ENCODE measurements at places on chromosomes 12 and 14. TPM values are rescaled to one million over a fixed set of nuclear protein-coding genes. Genes with fewer than 3 reads are reported as not detected.

DNA sequence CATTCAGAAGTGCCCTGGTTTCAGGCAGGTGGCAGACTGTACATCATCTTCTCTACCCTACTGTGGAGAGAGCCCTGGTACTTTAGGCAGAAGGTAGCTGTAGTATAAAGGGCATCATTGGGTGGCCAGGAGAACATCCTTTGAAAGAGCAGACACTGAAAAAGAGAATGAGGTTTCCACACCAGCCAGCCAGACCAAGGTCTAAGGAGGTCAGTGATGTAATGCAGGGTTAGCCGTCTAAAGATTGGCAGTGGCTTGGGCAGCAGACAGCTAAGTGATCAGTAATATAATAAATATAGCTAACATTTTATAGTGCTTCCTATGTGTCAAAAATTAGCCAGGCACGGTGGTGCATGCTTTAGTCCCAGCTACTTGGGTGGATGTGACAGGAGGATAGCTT lies 12.0 kb downstream of the ZBTB25 start:
- H3K27me3 ChIP-seq = no peaks in the 10 kb centered on the region
- H3K27ac ChIP-seq = no peak overlapping the region
- no peak overlapping the region for H3K4me3 ChIP-seq
- no peaks in the 10 kb centered on the region for H3K36me3 ChIP-seq
- no peaks in the 10 kb centered on the region for H3K4me1 ChIP-seq

DNA sequence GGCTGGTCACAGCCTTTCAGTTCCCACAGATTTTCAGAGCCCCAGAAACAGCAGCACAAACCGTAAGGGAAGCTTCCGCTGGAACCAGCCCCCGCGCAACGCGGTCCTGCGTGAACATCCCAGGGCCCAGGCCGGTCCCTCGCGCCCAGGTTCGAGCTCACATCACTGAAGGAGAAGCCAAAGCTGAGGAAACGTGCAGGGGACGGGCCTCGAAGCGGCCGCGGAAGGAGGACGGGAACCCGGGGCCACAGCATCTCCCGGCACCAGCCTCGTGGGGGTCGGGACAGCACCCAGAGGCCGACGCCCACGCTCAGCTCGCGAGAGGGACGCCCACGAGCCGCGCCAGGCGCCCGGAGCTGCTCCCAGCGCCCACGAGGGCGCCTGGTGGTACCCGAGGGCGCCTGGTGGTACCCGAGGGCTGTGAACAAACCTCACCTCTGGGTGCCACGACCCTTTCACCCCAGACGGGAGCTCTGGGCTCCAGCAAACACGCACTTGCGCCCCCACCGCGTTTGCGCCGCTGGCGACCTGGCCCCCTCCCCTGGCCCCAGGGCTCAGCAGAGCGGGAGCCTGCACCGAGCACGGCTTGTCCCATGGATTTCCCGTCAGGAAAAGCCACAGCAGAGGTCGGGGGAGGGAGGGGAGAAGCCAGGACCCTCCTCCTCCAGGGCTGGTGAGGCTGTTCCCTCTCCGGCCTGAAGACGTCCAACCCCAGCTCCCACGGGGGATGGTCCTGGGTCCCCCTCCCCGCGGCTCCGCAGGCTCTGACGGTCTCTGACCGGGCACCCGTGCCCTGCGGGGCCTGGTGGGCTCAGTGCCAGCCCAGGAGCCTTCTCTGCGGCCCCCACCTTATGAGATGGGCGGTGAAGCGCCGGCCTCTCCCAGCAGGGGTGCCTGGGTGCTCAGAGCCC lies 6.9 kb downstream of the LRCOL1 start:
- H3K36me3 ChIP-seq = no peaks in the 10 kb centered on the region
- peak overlapping the region; percentile 76 for H3K27ac ChIP-seq
- peak overlapping the region; percentile 42 for H3K4me3 ChIP-seq
- peaks cover 46% of the 10 kb centered on the region for H3K4me1 ChIP-seq
- no peak for DNase-seq

GRCh38 chr12:1716911-1717310 lies 26.0 kb downstream of the ADIPOR2 start:
- DNase-seq = no peak
- H3K4me3 ChIP-seq = no peak overlapping the region
- peaks cover 45% of the 10 kb centered on the region for H3K4me1 ChIP-seq
- H3K27me3 ChIP-seq = no peaks in the 10 kb centered on the region
- H3K36me3 ChIP-seq = peaks cover 27% of the 10 kb centered on the region

- H3K27ac ChIP-seq = peak overlapping the region; percentile 90
- H3K4me3 ChIP-seq = peak overlapping the region; percentile 93
- H3K27me3 ChIP-seq = no peaks in the 10 kb centered on the region
- no peaks in the 10 kb centered on the region for H3K36me3 ChIP-seq
- DNase-seq = no peak
- H3K4me1 ChIP-seq = peaks cover 21% of the 10 kb centered on the region
These were observed 785 bp upstream of the ACTN1 start for GRCh38 chr14:68979722-68980451.

DNA sequence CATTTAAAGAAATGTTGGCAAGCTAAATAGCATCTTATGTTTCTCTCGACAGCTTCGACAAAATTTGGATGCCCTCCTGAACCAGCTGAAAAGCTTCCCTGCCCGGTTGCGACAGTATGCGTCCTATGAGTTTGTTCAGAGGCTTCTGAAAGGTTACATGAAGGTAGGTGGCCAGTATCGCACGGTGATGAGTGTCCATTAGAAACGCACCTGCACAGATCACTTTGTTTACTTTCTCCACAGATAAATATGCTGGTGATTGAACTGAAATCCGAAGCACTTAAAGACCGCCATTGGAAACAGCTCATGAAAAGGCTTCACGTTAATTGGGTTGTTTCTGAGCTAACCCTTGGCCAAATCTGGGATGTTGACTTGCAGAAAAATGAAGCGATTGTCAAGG lies 36.5 kb downstream of the DYNC1H1 start:
- no peaks in the 10 kb centered on the region for H3K27me3 ChIP-seq
- no peak overlapping the region for H3K4me3 ChIP-seq
- no peaks in the 10 kb centered on the region for H3K4me1 ChIP-seq
- DNase-seq = no peak
- no peak overlapping the region for H3K27ac ChIP-seq
- peaks cover 77% of the 10 kb centered on the region for H3K36me3 ChIP-seq

GRCh38 chr14:63712123-63712522 lies 15.7 kb downstream of the SGPP1 start:
- no peak overlapping the region for H3K4me3 ChIP-seq
- peaks cover 16% of the 10 kb centered on the region for H3K36me3 ChIP-seq
- no peak overlapping the region for H3K27ac ChIP-seq
- no peak for DNase-seq

DNA sequence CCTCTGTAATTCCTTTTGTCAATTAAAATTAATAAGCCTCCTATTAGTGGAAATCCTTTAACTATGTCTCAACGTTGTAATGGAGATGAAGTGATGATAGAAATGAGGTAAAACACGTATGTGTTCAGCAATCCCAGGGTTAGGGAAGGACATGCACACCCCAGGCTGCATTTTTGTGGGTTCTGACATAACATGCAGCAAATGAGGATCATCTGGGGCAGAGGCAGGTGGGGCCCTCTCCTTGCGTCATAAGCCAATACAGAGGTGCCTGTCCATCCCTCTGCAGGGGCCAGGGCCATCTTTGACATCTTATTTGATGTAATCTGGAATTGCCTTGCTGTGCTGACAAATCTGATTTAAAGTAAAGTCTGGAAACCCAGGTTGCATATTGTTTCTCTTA lies 73.2 kb downstream of the MYRFL start:
- DNase-seq = no peak
- H3K36me3 ChIP-seq = no peaks in the 10 kb centered on the region
- no peaks in the 10 kb centered on the region for H3K27me3 ChIP-seq
- H3K27ac ChIP-seq = no peak overlapping the region
- no peaks in the 10 kb centered on the region for H3K4me1 ChIP-seq
- no peak overlapping the region for H3K4me3 ChIP-seq

GRCh38 chr14:76007379-76007778 lies 21.8 kb downstream of the IFT43 start:
- no peaks in the 10 kb centered on the region for H3K4me1 ChIP-seq
- H3K36me3 ChIP-seq = peaks cover 89% of the 10 kb centered on the region
- no peak for DNase-seq
- no peak overlapping the region for H3K4me3 ChIP-seq

DNA sequence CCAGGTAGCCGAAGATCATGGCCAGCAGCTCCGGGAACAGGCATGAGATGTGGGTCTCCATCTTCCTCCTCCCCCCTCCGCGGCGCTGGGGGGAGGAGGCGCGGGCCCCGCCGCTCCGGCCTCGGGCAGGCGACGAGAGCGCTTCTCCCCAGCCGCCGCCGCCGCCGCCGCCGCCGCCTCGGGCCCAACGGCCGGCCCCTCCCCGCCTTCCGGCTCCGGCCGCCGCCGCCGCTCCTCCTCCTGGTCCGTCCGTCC lies 448 bp downstream of the FBXL14 start:
- peak overlapping the region; percentile 97 for H3K27ac ChIP-seq
- H3K27me3 ChIP-seq = no peaks in the 10 kb centered on the region
- peak overlapping the region; percentile 94 for H3K4me3 ChIP-seq

- H3K4me1 ChIP-seq = no peaks in the 10 kb centered on the region
- no peak overlapping the region for H3K4me3 ChIP-seq
- H3K27ac ChIP-seq = no peak overlapping the region
- no peak for DNase-seq
- no peaks in the 10 kb centered on the region for H3K27me3 ChIP-seq
These were observed 116.9 kb downstream of the PPHLN1 start for GRCh38 chr12:42442888-42443287.

GRCh38 chr12:120994059-120994458 lies 15.7 kb downstream of the HNF1A start:
- H3K4me1 ChIP-seq = no peaks in the 10 kb centered on the region
- no peaks in the 10 kb centered on the region for H3K27me3 ChIP-seq
- no peak for DNase-seq
- no peaks in the 10 kb centered on the region for H3K36me3 ChIP-seq
- H3K4me3 ChIP-seq = no peak overlapping the region

DNA sequence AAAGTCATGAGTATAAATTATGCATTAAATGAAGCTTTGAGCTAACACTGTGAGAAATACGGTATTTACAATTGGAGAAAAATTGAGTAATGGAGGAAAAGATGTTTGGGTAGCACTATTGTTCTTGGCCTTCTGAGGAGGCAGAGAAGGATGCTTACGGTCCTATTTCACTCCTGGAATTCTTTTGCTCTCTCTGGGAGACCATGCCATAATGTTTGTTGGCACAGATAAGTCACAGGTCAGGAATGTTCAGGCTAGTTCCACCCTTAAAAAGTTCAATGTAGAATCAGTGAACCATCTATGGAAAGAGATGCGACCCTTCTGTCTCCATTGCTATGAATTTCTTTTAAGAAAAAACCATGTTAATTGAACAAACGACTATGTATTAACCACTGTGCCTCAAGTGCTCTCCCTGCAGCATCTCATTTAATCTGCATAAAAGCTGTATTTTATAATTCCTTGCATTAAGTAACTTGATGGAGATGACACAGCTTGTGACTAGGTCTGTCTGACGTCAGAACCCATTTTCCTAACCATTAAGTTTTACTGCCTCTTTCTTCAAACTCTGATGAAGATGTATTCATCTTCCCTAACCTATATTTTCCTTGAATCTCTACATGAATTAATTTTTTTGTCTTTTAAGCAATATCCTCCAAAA lies 9.5 kb downstream of the BATF start:
- peaks cover 8% of the 10 kb centered on the region for H3K4me1 ChIP-seq
- no peak overlapping the region for H3K27ac ChIP-seq
- DNase-seq = no peak
- no peaks in the 10 kb centered on the region for H3K27me3 ChIP-seq

- no peak for DNase-seq
- no peaks in the 10 kb centered on the region for H3K36me3 ChIP-seq
- no peaks in the 10 kb centered on the region for H3K4me1 ChIP-seq
These were observed 108.9 kb upstream of the FGD4 start for GRCh38 chr12:32290411-32290810.

DNA sequence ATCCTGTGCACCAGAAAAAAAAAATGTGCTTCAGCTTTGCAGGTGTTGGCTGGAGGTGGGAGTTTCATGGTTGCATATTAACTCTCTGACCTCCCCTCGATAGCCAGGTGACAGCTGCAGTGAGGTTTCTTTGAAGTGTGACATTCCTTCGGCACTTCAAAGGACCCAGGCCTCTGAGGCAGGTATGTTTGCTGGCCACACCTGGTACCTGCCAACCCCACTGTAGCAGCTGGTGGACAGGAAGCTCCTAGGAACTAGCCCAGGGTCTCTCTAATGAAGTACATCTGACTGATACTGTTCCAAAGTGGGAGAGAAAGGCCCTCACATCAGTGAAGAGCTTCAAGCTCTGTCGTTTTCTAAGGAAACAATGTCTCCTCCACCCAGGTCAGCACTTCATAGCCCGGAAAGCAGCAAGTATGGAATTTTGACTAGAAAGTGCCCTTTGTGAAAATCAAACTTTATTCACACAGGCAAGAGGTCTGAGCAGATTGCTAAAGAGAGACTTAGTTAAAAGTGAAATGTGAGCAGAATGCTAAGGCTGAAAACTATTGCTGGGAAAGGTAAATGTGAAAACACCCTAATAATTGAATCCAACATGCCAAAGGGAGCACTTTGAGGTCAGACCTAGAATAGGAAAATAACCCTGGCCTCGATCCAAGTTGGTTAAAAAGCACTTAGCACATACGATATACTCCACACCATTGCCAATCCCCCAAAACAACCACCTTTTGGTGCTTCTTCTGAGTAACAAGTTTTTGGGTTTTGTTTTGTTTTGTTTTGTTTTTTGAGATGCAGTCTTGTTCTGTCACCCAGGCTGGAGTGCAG lies 71.3 kb downstream of the PHLDA1 start:
- H3K36me3 ChIP-seq = no peaks in the 10 kb centered on the region
- no peak for DNase-seq
- peaks cover 27% of the 10 kb centered on the region for H3K4me1 ChIP-seq
- peak overlapping the region; percentile 3 for H3K27ac ChIP-seq

DNA sequence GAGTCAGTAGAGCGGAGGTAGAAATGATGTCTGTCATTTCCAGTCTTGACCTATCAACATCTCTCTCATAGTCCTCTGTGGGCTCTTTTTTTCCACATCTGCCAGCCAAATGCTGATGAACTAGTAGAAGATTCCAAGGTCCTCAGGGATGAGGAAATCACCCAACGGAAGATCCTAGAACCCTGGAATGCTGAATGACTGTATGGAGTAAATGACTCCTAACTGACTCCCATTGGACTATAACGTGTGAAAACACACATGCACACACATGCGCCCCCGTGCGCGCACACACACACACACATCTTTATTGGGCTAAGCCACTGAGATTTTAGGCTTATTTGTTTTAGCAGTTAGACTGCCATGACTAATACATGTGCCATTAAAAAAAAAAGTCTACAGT lies 159.2 kb downstream of the MYRFL start:
- no peaks in the 10 kb centered on the region for H3K36me3 ChIP-seq
- peaks cover 19% of the 10 kb centered on the region for H3K4me1 ChIP-seq
- no peaks in the 10 kb centered on the region for H3K27me3 ChIP-seq

DNA sequence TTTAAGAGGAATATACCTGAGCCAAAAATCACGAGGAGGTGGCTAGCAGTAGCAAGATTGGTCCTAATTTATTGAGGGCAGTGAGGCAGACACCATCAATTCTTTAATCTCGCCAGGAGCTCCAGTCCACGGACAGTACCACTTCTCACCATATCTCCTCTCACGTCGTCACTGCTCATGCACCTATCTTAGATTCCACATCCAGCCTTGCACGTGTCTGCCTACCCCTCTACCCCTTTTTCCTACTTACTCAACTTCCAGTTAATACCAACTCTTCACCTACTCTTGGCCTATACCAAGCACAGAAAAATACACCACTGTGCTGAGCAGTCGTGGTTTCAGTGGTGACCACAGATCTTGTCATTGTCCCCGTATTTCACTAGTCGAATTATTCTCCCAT lies 246.1 kb downstream of the DPF3 start:
- peaks cover 4% of the 10 kb centered on the region for H3K4me1 ChIP-seq
- DNase-seq = no peak
- H3K27ac ChIP-seq = no peak overlapping the region
- no peaks in the 10 kb centered on the region for H3K27me3 ChIP-seq
- H3K36me3 ChIP-seq = no peaks in the 10 kb centered on the region

BICDL1 gene
- total RNA-seq = 24.4 TPM

EIF2B2 gene
- total RNA-seq = 27.8 TPM

RBP5 gene
- 0.53 TPM for total RNA-seq

GUCY2C gene
- not detected for total RNA-seq

LUM gene
- total RNA-seq = 51.5 TPM
